Cortex of kidney (tissue), 1 donor: ENCODE measurements at places on chromosomes 3 and 15.

DNA sequence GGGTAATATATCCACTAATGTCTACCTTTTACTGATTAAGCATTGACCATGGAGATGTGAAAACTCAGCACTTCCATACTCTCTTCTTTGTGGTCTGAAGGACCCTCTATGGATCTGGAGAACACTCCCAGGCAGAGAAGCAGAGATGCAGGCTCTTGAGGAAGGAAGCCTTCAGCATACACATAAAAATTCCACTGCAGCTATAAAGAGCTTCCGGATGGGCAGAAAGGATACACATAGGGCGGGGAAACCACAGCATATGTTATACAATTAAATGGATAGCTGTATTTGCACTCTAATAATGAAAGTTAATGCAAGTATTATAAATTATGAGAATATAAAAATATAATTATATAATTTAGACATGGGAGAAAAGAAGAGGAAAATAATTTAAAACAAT lies 1258.2 kb upstream of the ALCAM start:
- DNase-seq: no peak

DNA sequence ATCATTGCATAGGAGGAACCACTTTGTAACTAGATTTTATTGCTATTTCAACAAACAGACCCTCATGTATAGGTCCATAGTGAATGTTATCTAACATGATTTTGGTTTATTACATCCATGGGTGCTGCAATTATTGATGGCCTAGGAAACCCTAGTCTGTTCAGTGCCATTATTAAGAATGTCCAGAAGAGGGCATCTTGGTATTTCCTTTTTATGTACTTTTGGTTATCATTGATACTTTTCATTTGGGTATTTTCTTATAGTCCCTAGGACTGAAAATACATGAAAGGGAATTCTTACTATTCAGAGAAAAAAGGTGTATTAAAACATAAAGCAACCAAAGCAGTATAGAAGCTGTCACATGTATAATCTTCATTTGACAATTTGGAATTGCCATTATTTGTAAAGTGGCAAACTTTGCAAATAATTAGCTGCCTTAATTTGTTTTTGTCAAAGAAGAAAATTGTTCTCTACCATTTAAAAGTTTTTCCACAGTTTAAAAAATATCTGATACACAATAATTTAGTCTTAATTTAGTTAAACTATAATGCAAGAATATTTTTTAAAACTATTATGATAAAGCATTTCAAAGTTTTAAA lies 48.7 kb downstream of the CNOT10 start:
- DNase-seq: no peak

GRCh38 chr3:64928683-64929082 lies 240.9 kb upstream of the ADAMTS9 start:
- DNase-seq: no peak

DNA sequence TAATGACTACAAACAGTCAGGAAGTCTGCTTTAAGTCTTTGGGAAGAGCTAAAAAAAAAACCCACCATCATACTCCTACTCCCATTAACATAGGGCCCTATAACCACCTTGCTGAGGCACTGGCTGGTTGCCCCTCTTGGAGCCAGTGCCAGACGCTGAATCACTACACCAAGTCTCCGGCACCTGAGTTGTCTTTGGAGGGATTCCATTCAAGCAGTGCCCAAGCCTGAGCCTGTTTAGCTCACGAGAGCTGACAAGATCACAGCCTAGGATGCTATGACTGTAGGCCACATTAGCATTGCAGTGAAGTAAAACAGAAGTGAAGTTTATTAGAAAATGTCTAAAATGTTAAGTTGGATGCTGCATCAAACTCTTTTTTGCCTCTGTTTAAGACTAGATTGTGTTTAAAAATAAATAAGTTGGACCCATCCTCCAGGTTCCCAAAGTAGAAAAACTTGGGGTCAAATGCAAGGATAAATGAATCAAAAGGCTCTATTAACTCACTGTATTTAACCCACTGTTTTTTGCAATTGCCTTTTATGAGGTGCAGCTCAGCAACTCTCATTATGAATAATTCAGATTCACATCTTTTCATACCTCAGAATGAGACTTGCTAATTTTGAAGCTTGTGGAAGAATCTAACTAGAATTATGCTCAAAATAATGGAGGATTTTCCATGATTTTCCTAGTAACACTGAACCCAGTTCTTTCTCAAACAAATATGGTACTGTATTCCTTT lies 461.9 kb downstream of the FOXP1 start:
- DNase-seq: no peak

- no peak for DNase-seq
Measured at GRCh38 chr3:185534511-185534910, 17.9 kb downstream of the LIPH start.

DNA sequence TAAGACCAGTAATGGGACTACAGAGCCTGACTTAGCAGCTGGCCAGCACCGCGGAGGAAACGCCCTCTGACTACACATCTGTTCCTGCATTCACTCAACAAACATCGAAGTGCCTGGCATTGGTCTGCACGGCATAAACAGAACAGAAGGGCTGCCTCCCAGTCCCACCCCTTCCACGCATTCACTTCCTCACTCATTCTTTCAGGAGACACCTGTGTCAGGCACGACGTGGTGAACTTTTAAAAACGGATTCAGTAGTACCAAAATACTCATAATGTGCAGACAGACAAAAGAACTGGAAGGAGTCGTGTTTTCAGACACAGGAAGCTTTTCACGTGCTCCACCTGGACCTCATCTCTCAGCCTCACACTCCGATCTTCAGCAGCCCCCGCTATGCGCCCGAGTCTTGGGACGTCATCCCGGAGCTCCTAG lies 123.3 kb downstream of the XXYLT1 start:
- DNase-seq: no peak

GRCh38 chr3:43689766-43690399 lies 855 bp upstream of the ABHD5 start:
- DNase-seq: no peak

DNA sequence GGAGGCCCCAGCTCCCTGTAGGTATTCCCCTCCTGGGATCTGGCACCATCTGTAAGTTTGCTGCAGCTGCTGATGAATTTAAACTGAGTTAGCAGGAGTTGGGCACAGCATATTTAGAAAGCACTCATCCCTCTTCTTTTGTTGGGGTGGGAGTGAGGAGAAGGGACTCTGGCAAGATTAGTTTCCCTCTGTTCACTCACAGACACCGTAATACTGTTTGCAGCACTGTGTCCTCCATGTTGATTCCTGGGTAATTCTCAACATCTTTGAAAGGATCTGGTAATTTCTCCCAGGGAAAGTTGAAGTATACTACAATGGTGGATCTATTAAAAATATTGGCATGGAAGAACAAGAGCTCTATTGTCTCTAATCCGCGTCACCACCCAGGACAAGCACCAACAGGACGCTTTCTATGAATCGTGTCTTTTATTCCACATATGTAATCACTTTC lies 173.3 kb downstream of the RBMS3 start:
- no peak for DNase-seq

DNA sequence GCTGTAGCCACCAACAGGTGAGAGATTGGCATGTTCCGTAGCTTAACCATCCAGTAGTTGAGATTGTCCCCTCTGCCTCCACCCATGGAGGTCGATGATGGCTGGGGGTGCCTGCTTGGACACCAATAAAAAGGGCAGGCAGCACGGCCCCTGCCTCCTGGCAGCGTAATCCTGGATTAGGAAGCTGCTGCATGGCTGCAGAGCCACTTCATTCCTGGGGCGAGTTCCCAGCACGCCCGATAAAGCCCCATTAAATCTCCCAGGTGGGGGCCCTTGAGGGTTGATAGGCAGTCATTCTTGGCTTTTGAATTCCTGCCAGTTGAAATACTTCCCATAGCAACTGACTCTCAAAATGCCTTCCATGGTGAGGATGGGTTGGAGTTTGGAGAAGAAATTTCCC lies 67.8 kb downstream of the PLXNA1 start:
- DNase-seq: no peak

DNA sequence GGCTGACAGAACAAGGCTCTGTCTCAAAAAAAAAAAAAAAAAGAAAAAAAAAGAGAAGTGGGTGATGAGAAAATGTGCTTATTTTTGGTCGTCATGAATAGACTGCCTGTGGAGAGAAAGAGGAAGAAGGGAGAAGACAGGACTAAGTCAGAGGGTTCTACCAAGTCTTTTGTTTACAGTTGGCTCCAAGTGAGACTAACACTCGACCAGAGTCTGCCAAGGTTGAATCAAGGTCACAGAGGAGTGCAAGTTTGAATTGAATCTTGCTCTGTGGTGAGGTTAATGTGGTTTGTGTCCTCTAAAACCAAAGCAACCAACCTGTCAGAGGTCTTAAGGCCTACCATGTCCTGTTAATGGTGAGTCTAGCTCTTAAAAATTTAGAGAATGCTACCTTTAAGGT lies 334.1 kb upstream of the GRM7 start:
- no peak for DNase-seq

DNA sequence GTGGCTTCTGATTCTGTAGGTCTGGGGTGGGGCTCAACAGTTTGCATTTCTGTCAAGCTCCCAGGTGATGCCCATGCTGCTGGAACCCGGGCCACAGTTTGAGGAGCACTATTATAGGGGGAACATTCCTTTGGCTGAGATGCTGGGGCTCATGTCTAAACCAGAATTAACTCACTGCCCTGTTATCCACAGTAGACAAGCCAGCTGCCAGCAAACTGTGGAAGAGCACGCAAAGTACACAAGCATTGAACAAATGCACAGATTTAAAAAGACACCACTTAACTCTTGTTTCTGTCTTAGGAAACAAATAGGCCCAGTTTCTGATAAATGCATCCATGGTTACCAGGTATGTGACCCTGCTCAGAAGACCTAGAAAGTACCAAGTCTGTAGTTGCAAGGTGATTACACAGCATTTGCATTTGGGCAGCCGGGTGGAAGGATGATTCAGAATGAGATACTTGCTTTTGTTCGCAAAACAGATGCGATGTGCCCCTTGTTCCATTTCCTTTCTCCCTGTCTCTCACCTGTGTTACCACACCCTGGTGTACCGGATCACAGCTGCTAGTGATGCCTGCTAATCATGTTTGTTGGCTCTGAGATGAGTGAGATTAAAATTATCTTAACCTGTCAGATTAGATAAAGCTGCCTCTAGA lies 12.4 kb downstream of the GYG1 start:
- no peak for DNase-seq

DNA sequence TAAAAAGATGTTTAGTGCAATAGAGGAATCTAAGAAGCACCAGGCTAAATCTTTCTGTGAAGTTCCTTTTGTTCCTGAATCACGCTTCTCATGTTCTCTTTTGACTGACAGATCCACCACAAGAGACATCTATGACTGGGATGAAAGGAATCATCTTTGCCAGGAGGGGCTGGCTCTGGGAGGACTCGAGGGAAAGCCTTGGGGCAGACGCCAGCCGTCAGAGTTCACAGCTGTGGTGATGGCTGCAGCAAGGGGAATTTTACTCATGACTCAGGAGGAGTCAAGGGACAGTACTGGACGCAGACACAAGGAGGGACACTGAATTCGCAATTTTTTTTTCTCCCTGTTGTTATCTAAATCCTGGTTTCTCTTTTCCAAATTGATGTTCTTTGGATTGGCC lies 38.7 kb downstream of the C3orf38 start:
- no peak for DNase-seq

DNA sequence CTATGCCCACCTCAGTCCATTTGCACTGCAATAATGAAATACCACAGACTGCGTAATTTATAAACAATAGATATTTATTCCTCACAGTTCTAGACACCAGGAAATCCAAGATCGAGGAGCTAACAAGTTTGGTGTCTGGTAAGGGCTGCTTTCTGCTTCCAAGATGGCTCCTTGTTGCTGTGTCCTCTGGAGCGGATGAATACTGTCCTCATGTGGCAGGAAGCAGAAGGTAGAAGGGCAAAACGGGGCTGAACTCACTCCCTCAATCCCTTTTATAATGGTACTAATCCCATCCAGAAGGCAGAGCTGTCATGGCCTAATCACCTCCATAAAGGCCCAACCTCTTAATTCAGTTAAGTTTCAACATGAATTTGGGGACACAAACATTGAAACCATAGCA lies 75.3 kb downstream of the P2RY1 start:
- DNase-seq: no peak

DNA sequence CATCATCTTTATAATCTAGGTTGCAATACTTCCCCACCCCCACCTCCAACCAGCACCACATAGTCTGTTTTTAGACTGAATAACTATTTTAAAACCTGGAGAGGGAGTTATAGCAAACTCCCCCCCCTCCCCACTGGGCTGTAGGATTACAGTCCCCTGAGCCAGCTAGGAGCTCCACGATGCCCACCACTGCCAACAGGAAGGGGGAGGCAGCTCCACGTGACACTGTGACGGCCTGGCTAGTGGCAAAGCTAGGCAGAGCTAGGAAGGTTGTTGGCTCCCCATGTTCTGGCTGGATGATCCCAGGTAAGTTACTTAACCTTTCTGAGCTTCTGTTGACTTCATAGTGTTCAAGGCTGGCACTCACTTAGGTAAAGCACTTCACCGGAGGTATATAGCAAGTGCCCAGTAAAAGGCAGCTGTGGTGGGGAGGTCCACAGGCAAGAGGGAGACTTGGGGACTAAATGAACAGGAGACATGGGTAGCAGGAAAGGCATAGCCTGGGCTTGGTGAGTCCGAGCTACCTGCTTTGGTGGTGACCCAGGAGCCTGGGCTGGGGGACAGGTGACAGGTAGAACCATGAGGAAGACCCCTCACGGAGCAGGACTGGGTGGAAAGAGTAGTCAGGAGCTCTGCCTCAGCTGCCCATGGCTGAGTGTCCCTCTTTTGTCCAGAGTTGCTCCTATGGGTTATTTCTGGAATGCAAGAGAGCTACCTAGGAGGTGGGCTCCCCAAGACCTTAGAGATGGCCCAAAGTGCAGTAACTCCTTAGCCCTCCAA lies 4.0 kb upstream of the TBC1D21 start:
- DNase-seq: no peak

DNA sequence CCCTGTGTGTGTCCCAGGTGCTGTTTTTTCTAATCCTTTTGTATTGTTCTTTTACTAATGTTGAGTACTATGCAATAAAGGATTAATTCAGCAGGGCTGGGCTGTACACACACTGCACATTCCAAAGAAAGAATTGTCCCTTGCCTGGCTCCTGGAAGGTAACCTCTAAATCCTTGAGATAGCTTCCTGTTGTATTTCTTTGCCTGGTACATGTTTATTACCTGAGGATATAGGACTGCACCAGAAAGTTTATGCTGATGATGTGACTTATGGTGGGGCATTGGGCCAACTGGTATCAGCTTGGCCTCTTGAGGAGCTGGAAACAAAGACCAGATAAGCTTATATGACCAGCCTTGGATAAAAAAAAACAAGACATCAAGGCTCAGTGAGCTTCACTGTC lies 26.6 kb upstream of the FAN1 start:
- DNase-seq: no peak

GRCh38 chr15:44720460-44721176 lies 9.3 kb downstream of the B2M start:
- no peak for DNase-seq

DNA sequence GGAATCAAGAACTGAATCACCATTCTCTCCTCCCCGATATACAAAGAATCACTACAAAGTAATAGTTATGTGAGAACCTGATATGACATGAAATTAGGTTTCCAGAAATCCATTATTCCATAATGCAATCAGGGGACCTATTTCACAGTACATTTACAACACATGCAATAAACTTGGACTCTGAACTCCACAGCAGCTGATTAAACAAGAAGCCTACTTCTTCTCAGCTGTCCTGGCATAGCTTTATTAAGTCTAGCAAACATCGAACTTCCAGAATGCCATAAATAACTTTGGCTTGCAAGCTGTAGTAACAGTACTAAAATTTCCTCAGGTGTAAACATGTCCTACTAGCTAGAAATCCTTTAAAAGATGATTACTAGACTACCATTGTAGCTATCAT lies 17.8 kb downstream of the PDCD10 start:
- no peak for DNase-seq

- DNase-seq: no peak
Measured at GRCh38 chr3:43327582-43327979, 41.2 kb downstream of the SNRK start.
